ENCODE measurements at places on chromosomes 7 and 10.

DNA sequence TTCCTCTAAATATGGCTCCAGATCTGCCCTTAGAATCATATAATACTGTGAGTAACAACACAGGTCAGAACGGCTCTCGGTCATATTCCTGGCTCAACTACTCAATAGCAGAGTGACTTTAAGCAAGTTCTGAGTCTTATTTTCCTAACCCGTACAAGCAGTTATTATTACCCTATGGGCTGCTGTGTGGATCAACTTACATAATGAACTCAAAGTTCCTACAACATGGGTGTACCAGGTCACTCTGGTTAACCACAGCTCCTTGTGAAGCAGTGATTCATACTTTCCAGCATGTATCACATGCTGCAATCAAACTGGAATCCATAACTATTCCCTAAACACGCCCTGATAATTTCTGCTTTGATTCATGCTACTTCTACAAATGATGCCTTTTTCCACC, 107.3 kb downstream of the LRRN3 start:
- DNase-seq, result no peak

DNA sequence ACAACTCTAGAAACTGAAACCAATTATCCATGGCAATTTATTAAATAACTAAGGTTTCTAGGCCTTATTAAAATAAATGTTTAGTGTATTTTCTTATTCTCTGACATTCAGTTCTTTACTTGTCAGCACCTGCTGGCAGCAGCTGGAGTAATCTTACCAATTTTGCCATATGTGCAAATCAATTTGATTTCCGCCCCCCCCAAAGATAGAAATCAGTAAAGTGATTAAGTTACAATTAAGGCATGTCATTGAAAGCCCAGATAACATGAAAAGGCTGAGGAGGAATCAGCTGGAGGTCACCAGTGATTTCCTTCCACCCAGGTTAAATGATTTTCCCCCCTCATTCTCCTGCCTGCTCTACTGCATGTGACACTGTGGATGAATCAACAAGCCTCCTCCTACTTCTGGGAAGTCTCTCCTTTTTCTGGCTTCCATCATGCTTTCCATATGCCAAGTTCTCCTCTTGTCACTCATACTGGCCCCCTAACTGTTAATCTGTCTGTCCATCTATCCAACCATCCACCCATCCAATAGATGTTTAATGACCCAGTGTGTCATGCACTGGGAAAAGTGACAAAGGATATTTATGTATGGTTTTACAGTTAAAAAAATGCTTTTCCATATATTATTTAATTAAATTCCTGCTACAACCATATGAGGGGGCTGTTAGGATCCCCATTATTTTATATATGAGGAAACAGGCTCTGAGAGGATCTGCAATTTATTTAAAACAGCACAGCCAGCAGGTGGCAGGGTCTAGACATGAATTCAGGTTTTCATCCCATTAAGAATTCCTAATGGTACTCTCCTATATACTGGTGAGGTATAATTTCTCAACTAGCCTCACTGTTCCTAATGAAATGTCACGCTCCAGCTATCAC, 116.5 kb downstream of the ATXN7L1 start:
- DNase-seq, result no peak

GRCh38 chr10:94239696-94240095, 123.0 kb downstream of the NOC3L start:
- DNase-seq, result no peak

- DNase-seq, result no peak
These were observed 24.4 kb downstream of the CSGALNACT2 start for GRCh38 chr10:43162604-43163003.

GRCh38 chr10:132374176-132374575, 22.8 kb upstream of the PWWP2B start:
- DNase-seq, result no peak

DNA sequence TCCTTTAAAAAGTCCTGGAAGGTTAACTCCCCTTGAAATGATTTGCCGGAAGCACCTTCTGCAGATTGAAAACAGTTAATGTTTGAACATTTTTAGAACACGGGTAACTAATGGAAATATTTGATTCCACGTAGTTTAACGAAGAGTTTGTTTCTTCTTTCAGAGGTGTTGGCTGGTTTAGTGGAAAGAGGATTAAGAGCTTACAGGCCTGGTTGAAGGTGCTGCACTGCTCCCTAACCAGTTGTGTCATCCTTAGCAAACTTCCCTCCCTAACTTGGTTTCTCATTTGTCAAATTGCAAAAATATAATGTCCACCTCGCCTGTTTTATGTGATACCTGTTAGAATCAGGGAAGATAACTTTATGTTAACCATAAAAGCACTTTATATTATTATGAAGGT, 243.0 kb upstream of the FZD8 start:
- no peak for DNase-seq

DNA sequence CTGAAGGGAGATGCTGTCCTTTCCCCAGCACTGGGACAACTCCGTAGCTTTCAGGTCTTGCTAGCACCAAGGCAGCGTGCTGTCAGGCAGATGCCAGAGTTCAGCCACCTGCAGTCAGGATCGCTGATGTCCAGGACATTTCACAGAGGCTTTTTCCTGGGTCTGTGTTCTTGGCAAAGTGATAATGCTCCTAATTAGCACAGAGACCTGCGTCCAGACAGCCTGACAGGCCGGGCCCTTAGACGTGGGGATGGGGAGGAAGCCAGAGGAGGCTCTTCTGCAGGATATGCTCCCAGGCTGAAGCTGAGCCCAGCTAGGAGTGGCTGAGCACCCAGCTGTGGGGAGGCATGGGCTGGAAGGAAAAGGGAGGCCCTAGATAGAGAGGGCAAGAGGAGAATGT, 82.5 kb upstream of the TBX20 start:
- no peak for DNase-seq

All from activated CD8-positive, alpha-beta memory T cell treated with anti-CD3 and anti-CD28 coated beads for 4 hours (primary cell).